ENCODE measurements at places on chromosomes 13 and 19.
A peak's percentile ranks its signal among the peaks of the same experiment; 100 is the strongest.

GRCh38 chr13:111895896-111896821 lies 170.8 kb upstream of the SOX1 start:
- DNase-seq = no peak

- DNase-seq = no peak
Observed at GRCh38 chr13:69410761-69411160, 696.9 kb upstream of the ATXN8OS start.

DNA sequence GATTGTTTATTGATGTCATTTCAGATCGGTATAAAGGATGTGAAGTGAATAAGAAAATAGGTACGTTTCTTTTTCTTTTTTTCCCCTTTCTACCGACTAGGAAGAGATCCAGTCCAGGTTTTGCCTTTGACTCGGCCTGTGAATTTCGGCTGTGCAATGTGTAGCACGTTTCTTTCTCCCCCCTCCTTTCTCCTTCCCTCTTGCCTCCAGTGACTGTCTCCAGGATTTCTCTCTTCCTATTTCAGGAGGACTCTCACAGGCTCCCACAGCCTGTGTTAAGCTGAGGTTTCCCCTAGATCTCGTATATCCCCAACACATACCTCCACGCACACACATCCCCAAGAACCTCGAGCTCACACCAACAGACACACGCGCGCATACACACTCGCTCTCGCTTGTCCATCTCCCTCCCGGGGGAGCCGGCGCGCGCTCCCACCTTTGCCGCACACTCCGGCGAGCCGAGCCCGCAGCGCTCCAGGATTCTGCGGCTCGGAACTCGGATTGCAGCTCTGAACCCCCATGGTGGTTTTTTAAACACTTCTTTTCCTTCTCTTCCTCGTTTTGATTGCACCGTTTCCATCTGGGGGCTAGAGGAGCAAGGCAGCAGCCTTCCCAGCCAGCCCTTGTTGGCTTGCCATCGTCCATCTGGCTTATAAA lies at the start of gene GPC6:
TSS of gene GPC6 (plus strand) at position 185 of the 657 bp plus-strand sequence.
- peak; percentile 38 for DNase-seq

DNA sequence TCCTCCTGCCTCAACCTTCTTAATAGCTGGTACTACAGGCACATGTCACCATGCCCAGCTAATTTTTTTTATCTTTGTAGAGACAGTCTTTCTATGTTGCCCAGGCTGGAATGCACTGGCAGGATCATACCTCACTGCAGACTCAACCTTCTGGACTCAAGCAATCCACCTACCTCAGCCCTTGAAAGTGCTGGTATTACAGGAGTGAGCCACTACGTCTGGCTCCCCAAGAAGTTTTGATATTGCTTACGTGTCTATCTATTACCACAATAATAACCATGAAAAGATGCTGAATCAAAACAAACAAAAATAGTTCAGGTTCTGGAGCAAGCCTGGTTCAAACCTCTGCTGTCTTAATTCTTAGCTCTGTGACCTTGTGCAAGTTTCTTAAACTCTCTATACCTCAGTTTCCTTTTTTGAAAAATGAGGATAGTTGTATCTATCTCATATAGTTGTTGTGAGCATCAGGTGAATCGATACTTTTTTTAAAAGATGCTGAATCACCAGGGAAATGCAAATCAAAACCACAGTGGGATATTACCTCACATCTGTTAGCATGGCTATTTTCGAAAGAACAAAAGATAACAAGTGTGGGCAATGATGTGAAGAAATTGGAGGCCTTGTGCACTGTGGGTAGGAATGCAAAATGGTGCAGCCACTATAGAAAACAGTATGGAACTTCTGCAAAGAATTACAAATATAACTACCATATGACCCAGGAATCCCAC lies 19.0 kb upstream of the LEUTX start:
- no peak for DNase-seq

DNA sequence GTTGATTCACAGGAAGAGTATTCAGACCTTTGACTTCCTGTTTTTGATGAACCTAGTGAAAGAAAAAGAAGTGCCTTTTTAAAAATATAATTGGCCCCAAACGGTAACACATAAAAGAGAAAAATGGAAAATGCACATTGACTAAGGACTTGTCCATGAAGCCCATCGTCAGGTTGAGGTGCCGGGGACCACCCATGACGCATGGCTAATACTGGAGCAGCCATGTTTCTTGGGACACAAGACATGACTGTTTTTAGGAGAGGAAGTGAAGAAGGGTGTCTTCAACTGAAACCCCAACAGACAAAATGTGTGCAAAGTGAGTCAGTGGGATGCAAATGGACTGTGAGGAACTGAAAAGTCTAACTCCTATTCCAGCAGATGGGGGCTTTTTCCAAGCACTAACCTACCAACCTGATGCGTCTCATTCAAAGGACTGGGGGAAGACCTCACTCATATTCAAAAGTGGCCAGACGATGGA lies 459.4 kb downstream of the FOXO1 start:
- DNase-seq = no peak

DNA sequence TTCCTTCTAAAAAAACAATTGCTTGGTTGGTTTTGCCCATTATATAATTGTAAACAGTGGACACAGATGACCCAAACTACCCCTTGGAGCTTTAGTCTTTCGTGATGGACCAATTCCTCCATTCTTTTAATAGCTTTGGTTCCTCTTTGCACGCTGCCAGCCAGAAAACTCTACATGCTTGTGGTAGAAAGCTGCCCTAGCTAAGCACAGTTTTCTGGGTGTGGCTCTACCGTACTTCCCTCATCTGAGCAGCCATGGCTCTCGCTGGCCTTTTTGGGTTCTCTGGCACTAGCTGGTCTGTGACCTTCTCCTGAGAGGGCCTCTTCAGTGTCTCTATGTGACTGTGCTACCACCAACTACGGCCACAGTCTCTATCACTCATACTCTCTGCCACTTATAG lies 29.9 kb upstream of the CEBPA start:
- DNase-seq = no peak

DNA sequence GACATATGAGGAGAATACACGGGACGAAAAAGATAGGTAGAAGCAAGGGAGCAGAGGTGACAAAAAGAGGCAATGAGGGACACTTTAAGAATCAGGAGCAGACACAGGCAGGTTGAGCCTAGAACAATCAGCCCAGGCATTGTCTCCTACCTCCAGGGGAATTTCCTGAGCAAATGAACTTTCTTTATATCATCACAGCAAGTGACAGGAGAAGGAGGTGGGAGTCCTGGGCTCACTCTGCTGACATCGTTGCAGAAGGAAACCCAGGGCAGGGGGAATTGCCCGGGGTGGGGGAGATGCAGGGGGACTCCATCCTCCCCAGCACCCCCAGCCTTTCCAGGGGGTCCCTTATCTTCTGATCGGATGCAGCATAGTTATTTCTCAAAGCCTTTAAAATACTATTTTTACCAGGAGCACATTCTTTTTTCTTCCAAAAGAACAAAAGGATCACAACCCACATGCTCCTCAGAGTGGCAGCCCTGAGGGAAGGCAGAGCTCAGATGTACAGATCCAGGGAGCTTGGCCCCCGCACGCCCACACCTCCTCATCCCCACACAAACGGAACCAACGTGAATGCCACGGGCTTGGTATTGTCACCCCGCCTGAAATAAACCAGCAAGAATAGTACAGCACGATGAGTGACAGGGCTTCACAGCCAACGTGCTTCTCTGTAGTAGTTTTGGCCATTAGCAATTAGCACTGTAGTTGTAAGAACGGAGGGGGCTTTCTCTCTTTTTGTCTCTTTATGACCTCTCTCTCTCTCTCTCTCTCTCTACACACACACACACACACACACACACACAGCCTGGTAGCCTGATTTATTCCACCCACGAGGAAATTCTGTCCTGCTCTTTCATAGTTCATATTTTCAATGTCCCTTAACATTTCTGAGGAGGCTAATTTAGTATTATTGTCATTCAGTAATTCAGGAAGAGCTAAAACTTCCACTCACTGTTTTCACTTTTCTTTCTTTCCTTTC lies 169.5 kb upstream of the UBL3 start:
- DNase-seq = peak; percentile 60

- no peak for DNase-seq
Observed at GRCh38 chr13:74866101-74866500, 615.9 kb downstream of the TBC1D4 start.

DNA sequence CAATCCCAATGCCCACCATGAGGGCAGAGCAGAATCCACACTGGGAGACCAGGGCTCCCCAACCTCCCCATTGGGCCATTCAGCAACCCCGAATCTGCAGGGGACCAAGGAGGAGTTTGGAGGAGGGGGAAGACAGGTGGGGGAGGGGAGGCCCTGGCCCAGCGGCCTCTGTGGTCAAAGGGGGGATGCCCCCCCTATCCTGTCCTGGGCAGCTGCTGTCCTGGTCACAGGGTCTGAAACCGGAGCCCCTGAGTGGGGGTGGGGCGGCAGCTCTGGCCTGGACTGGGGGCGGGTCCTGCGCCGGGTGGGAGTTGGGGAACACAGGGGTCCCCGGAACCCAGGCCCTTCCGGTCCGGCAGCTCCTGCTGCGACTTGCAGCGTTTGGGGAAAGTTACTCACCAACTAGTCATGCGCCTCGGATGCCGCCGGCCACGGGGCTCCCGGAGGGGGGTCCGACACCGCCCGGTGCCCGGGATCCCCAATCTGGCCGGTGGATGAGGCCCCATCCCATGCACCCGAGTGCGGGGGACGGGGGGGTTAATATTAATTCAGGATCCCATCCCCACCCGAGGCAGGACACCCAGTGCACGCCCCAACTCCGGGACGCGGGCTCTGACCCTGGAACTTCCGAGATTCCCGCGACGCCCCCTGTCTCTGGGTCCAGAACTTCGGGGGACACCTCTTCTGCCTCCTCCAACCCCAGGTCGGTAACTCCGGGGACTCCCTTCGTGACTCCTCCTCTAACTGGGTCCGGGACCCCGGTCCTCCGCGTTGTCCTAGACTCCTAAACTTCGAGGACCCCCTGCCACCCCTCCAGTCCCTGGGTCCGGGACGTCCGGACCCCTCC lies 872 bp downstream of the HOMER3 start:
- peak; percentile 35 for DNase-seq

DNA sequence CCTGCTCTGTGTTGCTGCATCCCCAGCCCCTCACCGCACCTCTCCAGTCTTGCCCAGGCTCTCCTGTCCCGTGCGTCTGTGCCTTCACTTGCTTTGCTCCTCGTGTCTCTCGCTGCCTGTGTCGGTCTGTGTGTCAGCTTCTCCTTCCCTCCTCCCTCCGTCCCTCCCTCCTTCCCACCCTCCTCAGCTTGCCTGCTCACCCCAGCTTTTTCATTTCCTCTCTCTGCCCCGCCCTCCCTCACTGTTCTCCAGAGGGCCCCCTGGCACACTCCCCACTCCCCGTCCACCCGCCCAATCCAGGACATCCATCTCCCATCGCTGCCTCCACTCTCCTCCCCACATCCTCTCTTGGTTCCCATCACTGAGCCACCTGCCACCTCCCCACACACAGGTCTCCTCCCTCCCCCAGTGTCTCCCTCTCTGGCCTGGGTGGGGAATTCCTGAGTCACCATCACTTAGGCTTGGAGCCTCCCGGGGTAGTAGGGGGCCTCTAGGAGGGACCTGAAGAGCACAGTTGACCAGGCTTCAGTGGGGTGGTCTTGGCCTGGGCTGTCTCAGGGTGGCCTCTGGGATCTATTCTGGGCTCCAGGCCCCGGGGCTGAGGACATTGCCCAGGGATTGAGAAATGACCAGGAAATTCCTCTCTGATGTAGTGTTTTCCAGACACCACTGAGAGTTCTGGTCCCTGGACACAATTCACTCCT lies at the start of gene PTGIR:
TSS of gene PTGIR (minus strand) at position 132 of the 704 bp plus-strand sequence. CDS start 864 bp downstream, outside the sequence.
- DNase-seq = no peak

GRCh38 chr13:28409648-28410047 lies 85.3 kb downstream of the FLT1 start:
- DNase-seq = no peak

DNA sequence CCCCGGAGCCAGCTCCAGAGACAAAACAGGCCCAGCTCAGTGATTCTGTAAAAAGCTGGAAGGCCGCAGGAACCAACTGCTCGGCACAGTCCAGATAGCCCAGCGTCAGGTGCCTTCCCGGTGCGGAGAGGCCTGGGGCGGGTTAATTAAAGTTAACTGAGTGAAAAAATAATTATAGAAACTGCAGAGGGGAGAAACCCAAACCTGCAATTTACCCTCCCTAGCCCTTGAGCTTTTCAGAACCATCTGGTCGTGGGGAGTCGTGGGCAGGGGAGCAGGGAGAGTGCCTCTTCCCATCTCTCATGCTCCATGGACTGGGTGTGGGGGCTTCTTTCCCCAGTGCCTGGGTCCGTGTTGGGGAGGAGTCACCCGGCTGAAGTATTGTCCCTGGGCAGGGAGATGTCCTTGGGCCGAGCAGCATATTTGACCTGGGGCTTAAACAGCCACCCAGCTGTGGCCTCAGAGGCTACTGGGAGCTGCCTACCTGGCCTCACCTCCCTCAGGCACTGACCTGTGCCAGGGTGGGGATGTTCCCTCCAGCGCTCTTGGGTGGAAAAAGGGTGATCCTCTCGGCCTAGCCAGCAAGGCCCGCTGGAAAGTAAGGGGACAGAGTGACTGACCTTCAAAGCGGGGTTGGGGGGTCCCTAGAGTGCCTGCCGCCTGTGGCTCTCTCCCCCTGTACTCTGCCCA lies 65.9 kb downstream of the CHST8 start:
- no peak for DNase-seq

- DNase-seq = no peak
Observed at GRCh38 chr13:45700971-45701900, 884 bp upstream of the CBY2 start.

GRCh38 chr13:106533101-106533942 lies 2.1 kb downstream of the EFNB2 start:
- peak; percentile 71 for DNase-seq

DNA sequence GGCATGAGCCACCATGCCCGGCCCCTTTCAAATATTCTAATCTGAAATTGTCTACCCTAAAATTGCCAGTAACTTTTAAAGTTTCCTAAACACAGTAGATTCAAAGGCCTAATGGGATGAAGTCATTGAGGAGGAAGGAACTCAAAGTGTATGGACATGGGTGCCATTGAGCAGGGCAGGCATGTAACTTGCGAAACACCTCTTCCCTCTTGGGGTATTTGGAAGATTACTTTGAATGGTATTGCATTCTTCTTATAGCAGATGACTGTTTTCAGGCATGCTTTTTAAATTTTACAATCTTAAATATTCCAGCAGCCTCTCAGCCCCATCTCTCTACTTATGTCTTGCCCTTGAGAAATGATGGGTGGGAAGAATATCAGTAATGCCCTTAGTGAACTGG lies 21.0 kb downstream of the TM9SF2 start:
- DNase-seq = no peak

- DNase-seq = no peak
Observed at GRCh38 chr19:772063-772462, 21.2 kb downstream of the MISP start.

DNA sequence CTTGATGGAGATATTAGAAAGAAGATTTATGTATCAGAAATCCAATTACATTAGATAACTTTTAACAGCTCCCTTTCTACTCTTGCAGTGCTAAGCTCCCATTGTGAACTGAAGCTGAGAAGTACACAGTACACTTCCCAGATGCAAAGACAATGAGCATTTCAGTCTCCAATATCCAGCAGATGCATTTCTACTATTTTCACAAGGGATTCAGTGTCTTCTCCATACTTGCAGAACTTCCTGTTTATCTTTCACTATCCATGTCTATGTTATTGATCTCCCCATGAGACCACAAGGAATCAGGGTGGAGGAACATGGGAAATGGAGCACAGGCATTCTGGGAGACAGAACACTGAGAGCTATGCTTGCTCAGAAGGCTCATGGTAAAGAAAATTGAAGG lies 207.5 kb downstream of the ENOX1 start:
- no peak for DNase-seq

All from nucleus accumbens (tissue), 56 donors.